Stimulated activated CD4-positive, alpha-beta T cell treated with anti-CD3 and anti-CD28 coated beads, Interleukin-15, amount 100 ng/mL, for 1 hour (primary cell): ENCODE measurements at places on chromosomes 7 and 10.

GRCh38 chr10:95783741-95784140, 27.8 kb downstream of the ENTPD1 start:
- no peak for DNase-seq

- DNase-seq, result no peak
Measured at GRCh38 chr10:132279873-132280645, 27.7 kb downstream of the STK32C start.

DNA sequence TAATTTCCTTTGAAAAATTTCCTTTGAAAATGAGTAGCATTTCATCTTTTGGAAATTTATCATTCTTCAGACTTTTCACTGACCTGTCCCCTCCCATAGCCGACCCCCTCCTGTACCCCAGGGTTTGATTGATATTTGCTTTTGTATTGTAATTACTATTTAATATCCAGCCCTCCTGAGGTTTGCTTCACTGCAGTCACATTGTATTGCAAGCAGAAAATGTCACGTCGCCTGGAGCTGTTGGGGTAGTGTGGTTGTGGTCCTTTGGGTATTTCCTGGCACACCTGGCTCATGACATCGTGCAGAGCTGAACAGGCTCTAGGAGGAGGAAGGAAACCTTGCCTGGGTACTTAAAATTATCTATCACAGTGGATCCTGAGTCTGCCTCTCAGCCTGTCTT, 116.1 kb downstream of the INSYN2A start:
- no peak for DNase-seq

DNA sequence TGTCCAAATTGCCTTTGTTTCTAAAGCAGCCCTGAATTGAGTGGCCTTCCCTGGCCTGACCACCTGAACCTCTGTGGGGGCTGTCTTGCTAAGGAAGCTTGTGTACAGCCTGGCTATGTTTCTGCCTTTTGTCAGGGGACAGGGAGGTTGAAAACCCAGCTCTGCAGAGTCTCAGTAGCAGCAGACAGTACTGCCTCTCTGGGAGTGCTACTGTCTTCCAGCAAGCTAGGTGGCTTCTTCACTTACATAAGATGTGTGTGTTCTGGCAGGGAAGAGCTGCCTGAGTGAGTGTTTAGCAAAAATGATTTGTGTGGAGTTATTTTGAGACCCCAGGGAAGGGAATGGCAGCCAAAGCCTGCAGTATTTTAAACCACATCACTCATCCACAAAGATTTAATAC, 57.4 kb downstream of the LRRC4 start:
- DNase-seq, result no peak

DNA sequence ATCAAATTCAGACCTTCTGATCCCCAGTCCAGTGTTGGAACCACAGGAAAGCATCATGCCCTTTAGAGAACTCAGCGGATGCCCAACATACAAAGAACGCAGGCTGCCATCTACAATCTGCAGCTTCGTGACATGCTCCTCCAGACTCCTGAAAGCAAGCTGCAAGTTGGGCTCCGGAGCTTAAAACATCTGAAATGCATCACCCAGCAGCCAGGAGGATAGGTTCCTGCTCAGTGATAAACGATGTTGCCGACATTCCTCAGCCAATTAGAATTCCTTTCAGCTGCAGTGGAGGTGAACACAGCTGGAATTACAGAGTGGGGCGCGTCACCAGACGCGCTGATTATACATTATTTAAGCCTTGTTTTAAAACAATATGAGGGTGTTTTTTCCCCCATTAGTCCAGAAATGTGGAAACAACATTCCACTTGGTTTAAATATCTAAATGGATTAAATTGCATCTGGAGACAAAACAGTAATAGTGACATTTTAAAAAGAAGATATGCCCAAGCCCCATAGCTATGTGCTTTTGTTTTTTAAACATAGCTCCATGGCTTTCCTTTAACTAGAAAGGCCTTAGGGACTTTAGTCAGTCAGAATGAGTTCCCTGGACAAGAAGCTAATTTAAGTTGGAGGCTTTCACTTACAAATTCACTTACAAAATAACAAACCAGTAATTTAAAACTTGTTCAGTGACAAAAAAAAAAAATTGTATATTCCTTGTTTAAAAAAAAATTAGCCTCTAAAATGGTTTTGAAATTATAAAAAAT, 6.3 kb downstream of the SMURF1 start:
- DNase-seq, result no peak

DNA sequence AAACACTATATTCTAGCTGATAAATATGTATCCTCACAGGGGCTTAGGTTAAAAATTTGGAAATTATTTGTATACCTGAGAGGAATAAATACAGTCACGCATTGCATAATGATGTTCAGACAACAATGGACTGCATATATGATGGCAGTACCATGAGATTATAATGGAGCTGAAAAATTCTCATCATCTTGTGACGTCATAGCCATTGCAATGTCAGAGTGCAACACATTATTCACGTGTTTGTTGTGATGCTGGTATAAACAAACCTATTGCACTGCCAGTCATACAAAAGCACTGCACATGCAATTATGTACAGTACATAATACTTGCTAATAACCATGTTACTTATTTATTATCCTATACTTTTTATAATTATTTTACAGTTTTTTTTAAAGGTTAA, 31.4 kb downstream of the STEAP1B start:
- no peak for DNase-seq

DNA sequence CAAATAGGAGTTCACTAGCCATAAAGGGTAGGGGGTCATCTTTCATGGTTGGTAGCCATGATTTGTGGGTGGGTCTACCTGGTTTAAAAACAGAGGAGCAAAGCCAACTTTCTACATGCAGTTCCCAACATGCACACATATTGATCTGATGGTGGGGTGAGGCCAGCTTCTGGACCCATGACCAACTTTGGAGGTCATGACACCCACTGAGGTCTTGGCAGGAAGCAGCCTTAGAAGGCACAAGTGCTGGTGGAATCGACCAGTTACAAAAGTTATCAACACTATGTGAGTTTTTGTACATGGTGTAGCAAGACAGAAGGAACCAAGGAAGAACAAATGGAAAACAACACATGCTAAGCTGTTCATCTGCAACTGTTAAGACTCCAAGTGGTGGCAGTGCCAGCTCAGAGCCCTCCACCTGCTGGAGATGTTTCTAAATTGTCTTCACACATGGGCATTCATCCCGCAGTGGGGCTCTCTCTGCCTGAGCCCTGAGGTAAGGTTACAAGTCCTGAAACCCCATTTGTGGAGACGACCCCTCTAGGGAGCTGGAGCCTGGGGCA, 101.1 kb upstream of the TCF7L2 start:
- DNase-seq, result no peak

- DNase-seq, result no peak
Measured at GRCh38 chr7:115116773-115117715, 195.2 kb downstream of the MDFIC start.

GRCh38 chr10:29109707-29110571, 178.9 kb upstream of the LYZL1 start:
- DNase-seq, result no peak

DNA sequence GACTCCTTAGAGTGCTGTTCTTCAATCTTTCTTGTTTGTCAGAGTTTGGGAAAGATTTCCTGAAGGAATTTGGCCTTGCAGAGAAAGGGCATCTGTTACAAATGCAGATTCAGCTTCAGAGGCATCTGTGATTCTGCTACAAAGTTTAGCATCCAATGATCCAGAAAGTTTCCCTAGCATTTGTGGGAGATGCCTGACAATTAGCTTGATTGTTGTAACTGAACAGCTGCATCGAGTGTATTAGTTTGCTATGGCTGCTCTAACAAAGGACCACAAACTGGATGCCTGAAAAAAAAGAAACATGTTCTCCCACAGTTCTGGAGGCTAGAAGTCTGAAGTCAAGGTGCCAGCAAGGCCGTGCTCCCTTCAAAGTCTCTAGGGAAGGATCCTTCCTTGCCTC, 365.1 kb downstream of the GRID1 start:
- DNase-seq, result no peak

DNA sequence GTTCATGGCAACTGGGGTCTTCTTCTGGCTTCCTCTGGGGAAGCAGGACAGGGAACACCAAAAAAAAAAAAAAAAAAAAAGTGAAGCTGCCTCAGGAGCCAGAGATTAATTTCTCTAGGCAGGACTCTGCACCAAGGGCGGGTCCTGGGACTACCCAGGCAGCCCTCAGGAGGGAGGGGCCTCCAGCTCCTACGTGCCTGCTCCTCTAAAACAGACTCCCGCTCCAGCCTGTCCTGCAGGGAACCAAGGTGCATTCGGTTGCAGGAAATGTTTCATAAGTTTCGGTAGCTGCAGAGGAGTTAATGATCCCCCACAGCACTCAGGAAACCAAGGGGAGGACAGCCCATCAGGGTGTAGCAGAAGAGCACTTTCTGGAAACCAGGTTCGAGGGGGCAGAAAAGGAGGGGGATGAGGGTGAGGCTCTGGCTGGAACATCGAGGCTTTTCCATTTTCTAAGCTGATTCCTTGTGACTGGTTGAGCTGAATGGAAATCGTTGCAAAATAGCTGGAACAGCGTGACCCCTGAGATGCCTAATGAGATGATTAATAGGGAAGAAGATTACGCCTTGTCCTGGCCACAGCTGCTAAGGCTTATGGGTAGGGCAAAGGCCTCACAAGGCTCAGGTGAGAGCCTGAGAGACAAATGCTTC, 84.2 kb downstream of the STRA8 start:
- no peak for DNase-seq

DNA sequence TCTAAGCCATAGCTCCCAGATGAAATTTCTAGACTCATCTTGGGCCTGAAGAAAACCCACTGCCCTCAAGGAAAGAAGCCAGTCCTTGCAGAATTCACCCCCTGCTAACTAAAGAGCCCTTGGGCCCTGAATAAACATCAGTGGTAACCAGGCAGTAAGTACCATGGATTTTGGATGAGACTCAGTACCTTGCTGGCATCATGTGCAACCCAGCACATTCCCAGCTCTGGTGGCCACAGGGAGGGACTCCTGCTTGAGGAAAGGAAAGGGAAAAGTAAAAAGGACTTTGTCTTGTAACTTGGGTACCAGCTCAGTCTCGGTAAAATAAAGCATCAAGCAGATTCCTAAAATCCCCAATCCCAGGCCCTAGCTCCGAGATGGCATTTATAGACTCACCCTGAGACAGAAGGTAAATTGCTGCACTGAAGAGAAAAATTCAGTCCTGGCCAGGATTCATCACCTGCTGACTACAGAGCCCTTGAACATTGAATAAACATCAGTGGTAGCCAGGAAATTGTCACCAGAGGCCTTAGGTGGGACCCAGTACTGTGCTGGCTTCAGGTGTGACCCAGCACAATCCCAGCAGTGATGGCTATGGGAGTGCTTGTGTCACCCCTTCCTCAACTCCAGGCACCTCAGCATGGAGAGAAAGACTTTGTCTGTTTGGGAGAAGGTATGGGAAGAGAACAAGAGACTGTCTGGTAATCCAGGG, 31.2 kb upstream of the SFTPD start:
- no peak for DNase-seq

- no peak for DNase-seq
Measured at GRCh38 chr10:104391150-104391968, 37.7 kb downstream of the CFAP58 start.

DNA sequence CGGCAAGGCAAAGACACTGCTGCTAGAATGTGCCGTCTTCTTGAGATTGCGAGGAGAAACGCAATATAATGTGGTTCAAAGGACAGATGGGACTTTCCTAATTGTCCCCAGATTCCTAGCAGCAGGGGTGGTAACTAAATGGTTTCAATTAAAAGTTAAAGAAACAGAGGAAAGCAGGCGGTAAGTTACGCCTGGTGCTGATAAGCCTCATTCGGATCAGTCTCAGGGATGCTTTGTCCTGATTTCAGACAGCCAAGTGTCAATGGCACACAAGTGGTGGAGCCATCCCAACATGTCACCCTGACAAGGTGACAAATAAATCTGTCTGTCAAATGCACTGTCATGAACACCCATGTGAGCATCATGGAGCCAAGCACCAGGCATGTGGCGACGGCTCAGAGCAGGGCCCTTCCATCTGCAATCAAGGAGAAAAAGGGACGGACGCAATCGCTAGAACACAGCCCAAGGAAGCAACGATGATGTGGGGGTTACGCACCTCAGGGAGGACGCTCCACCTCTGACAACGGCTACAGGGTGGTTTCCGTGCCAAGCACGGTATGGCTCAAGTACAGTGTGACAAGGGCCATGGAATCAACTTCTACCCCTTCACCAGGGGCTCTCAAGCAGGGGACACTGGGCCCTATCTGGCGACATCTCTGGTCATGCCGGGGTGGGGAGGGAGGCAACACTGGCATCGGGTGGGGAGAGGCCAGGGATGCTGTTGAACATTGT, 66.2 kb downstream of the CTBP2 start:
- no peak for DNase-seq

DNA sequence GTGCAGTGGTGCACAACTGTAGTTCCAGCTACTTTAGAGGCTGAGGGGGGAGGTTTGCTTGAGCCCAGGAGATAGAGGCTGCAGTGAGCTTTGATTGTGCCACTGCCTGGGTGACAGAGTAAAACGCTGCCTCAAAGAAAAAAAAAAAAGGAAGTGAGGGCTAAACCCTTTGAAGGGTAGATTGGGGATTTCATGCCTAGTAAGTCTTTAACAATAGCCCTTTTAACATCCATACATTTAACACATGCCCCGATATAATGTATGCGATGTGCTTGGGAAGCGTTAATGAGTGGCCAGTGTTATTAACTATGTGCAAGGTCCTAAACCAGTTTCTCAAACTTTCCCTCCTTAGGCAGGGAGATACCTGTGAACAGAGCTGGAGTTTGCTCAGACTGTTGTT, 229.2 kb upstream of the HPS1 start:
- no peak for DNase-seq

DNA sequence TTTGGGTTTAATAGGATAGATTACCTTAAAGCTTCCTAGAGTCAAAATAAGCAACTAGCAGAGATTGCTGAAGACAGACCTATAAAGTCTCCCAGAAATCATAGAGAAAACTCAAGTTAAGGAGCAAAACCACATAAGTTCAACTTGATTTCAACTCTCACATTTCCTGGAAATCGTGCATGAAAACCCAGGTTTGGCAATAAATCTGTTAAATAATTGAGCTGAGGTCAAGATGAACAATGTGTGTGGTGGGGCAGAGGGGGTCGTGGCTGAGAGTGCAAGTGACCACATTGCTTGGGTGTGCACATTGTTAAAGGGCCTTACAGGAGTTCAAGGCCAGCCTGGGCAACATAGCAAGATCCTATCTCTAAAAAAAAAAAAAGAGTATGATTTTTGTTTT, 636.5 kb downstream of the GALNT17 start:
- DNase-seq, result no peak

GRCh38 chr10:70757856-70758255, 27.3 kb downstream of the TBATA start:
- DNase-seq, result no peak
